Upper lobe of right lung (tissue), 1 donor: ENCODE measurements at places on chromosomes 16 and 17. TPM values are rescaled to one million over a fixed set of nuclear protein-coding genes. Genes with fewer than 3 reads are reported as not detected.

NPEPPS gene
- total RNA-seq, result 113 TPM

RNF222 gene
- total RNA-seq, result not detected

TP53TG3C gene
- total RNA-seq, result not detected

C16orf95 gene
- total RNA-seq, result 3.0 TPM

TMEM235 gene
- not detected for total RNA-seq

- no peak for DNase-seq
Observed at GRCh38 chr16:75152635-75153034, 4.3 kb downstream of the ZFP1 start.

DCAF7 gene
- 79.9 TPM for total RNA-seq

GRCh38 chr17:69560987-69561441, 146.5 kb downstream of the MAP2K6 start:
- no peak for DNase-seq

CEP295NL gene
- total RNA-seq, result 4.2 TPM

PRKCB gene
- total RNA-seq, result 25.2 TPM

GAST gene
- not detected for total RNA-seq

GRCh38 chr16:82384017-82384416, 214.0 kb upstream of the MPHOSPH6 start:
- no peak for DNase-seq

DNA sequence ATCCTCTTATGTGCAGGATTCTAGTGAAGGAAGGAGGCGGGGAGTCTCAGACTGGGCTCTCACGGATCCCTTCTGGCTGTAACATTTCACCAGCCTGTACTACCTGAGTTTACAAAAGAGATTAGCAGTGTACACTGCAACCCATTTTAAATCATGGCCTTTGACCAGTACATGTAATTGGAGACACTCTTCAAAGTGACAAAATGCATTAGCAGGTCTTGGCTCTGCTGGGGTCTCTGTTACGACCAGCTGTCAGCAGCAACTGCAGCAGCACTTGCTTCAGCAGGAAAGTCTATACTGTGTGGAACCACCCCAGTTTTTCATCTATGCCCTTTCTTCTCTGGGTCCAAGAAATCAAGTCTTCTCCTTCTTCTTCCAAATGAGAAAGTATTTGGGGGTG, 322.8 kb upstream of the ASIC2 start:
- DNase-seq, result no peak

SF3B3 gene
- 174 TPM for total RNA-seq

DNA sequence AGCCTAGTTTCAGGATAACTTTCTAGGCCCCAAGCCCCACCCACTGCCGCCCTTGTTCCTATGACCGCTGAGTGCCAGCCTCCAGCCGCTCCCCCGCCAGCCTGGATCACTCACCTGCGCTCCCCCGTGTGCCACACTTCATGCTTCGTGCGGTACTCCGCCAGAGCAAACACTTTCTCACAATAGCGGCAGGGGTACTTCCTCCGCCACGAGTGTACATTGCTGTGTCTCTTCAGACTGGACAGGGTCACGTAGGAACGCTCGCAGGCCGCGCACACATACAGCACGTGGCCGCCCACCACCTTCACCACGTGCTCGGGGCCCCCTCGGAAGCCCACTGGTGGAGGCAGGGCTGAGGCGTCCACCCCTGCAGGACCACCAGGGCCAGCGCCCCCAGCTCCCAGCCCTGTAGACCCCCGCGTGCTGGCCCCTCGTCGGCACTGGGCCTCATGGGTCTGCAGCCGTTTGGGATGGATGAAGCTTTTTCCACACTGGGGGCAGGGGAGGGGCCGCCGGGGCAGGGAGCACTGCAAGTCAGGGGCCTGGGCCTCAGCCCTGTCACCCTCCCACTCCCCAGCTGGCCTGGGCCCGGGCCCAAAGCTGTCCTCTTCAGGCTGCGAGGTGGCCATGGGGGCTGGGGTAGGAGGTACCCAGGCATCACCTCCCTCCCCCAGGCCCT, 13.7 kb downstream of the ZBTB4 start:
- DNase-seq, result peak; percentile 87

TBC1D3B gene
- 8.2 TPM for total RNA-seq

DNA sequence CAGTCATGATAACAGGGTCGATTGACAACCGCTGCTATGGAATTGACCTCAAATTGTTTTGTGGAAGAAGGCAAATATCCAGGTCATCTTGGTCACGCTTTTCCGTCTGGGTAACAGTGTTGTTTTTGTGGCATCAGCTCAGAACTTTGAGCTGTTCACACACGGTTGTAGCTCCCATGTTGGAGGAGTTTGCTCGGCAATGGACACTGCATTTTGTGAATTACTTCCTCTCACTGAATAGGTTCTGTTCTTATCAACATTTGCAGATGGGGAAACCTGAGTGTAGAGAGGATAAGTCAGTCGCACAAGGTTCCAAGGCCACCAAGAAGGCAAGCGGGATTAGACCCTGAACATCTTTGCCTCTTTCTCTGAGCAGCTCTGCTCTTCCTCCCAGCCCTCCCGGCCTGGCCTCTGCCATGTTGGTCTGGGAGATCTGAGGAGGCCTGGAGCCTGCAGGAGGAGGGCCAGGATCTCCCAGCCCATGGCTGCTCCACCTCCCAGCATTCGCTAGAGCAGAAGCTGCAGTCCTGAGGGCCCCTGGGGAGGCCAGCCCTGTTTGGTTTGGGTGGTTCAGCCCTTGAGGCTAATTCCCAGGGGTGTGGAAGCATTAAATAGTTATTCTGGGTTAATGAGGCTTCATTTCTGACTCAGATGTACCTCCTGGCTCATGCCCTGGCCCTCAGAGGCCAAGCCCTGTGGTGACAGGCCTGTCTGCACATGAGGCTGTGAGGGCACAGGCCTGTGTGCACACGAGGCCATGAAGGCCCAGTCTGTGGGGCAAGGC, 154.1 kb upstream of the PLCG2 start:
- DNase-seq, result no peak

GRCh38 chr17:50596191-50597037, 35.9 kb downstream of the CACNA1G start:
- no peak for DNase-seq

- DNase-seq, result peak; percentile 52
Observed at GRCh38 chr17:3043737-3044365, 19.6 kb downstream of the OR1D5 start.

DNA sequence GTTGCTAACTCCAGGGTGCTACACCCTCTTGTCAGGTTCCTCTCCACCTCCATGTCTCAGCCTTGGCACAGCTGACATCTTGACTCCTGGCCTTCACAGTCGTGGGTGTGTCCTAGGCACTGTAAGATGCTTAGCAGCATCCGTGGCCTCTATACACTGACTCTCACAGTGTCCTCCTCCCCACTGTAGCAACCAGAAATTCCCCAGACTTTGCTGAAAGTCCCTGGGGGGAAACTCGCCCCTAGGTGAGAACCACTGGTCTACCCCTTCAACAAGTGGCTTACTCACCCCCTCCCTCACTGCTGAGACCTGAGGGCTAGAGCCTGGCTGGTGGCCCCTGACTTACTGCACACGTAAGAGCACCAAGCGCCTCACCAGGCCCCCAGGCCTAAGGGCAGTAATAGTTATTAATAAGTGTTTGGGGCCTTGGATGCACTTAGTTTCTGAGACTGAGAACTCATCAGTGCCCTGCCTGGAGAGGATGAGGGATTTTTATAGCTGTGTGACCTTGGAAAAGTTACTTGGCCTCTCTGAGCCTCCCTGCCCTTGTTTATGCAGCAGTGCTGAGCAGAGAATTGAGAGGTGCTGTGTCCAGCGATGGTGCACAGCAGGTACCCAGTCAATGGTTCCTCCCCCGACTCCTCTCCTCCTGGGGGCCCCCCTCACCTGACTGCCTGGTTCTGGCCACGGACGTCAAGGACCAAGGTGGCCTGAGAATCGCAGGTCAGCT, 67.1 kb downstream of the RMI2 start:
- no peak for DNase-seq

- no peak for DNase-seq
Observed at GRCh38 chr17:65057531-65058090, 1.1 kb upstream of the GNA13 start.

RTN4RL1 gene
- total RNA-seq, result 4.3 TPM

DNA sequence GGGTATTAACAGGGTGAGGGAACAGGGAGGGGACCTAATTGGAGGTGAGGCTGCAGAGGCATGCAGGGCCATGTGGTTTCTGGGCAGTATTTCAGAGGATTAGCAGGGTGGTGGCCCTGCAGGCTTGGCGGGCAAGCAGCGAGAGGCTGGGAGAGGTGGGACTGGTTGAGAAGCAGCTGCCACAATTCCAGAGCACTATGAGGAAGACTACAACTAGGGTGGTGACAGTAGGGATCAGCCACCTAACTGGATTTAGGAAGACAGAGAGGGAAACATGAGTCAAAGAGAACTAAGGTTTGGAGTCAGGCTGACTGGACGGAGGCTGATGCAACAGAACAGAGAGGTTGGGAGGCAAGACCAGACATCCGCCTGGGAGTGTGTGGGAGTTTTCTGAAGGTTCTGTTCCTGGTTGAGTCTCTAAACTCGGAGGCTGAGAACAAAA, 12.3 kb downstream of the ALOXE3 start:
- peak; percentile 46 for DNase-seq

MAP3K14 gene
- 9.9 TPM for total RNA-seq

- peak; percentile 80 for DNase-seq
Observed at GRCh38 chr17:50953831-50954601, 87.9 kb upstream of the TOB1 start.

DNA sequence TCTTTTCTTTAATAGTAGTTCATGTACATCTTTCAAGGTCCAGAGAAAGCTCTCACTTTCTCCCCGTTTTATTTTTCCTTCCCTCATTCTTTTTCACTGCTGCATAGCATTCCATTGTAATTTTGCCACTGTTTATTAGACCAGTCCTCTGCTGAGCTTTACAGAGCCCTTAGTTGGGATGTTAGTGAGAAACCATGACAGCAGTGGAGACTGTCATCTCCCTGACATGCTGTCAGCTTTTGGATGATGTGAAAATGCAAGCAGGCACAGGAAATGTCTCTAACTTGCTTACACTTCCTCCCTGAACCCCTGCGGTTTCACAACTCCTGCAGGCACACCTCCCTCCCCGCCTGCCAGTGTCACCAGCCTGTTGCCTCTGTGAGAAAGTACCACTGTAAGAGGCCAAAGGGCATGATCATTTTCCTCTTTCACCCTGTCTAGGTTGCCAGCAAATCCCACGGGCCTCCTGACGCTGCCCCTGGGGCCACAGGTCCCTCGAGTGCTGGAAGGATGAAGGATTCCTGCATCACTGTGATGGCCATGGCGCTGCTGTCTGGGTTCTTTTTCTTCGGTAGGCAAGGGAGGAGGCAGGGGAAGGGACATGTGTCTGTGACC, at the start of gene ITGAL:
ITGAL (plus strand) TSS at position 415 of the 615 bp plus-strand sequence; CDS start at position 511, 96 bp downstream.
- DNase-seq, result peak; percentile 83

WNT9B gene
- 2.0 TPM for total RNA-seq
